ENCODE measurements at places on chromosomes 3 and 15.

GRCh38 chr3:140206196-140207040, 271.4 kb downstream of the CLSTN2 start:
- DNase-seq = peak; percentile 72

DNA sequence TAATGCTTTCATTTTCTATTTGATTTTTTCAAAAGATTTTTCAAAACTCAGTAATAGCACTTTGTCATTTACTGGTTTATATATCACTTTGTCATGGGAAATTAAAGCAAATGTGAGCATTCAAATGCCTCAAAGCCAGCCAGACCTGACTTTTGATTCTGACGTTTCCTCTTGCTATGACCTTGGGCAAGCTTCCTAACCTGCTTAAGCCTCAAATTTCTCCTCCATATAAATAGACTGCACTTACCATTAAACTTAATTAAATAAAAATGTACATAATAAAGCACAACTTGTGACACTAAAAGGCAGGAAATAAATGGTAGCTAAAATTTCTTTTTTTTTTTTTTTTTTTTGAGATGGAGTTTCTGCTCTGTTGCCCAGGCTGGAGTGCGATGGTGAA, 19.2 kb downstream of the MCF2L2 start:
- DNase-seq = no peak

DNA sequence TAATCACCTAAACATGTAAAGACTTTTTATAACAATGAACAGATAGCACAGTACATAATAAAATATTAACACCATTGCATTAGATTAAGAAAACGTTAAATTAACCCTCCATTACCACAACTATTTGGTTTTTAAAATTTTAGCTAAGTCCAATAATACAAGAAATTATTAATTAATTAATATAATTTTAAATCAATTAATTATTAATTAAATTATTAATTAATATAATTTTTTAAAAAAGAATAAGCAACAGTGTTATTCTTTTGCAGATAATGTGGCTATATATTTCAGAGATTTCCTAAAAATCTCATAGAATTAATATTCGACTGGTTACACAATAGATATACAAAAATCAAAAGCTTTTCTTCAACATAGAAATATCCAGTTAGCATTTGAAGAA, 82.5 kb downstream of the ECT2 start:
- DNase-seq = no peak

- no peak for DNase-seq
These were observed 188.7 kb upstream of the EIF1B start for GRCh38 chr3:40120806-40121205.

DNA sequence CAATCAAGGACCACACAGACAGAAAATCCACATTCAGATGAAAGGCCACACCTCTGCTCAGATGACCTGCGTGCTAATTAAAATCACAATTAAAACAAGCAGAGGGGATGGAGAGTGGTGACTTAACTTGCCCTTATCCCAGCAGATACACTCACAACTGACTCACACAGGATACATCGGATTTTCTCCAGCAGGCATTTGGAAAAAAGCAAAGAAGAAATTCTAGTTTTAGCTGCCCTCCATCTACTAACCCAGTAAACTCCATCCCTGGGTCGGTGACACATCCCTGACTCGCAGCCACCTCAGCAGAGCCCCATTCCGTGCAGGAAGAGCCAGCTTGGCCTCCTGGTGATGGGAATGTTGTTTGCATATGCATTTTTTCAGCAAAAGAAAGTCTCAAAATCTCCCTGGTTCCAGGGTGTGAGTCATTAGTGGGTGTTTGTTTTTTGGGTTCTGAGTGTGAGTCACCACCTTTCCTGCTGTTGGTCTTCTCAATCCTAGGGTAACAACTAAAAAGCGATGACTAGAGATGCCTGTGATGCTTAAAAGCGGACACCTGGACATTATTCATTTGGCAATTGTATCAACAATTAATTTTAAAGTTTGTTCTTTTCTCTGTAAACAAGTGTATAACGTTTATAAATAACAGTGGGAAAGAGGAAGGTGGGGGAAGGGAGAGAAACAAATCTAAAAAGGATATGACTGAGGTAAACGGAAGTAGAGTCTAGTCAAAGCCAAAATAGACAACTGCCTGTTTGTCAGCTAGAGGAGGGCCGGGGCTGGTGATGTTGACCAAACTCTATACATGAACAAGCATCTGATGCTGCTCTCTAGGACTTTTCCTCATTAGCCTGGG, 49.8 kb upstream of the SLC4A7 start:
- no peak for DNase-seq

- DNase-seq = no peak
These were observed 4.2 kb downstream of the LRRC2 start for GRCh38 chr3:46561951-46562350.

DNA sequence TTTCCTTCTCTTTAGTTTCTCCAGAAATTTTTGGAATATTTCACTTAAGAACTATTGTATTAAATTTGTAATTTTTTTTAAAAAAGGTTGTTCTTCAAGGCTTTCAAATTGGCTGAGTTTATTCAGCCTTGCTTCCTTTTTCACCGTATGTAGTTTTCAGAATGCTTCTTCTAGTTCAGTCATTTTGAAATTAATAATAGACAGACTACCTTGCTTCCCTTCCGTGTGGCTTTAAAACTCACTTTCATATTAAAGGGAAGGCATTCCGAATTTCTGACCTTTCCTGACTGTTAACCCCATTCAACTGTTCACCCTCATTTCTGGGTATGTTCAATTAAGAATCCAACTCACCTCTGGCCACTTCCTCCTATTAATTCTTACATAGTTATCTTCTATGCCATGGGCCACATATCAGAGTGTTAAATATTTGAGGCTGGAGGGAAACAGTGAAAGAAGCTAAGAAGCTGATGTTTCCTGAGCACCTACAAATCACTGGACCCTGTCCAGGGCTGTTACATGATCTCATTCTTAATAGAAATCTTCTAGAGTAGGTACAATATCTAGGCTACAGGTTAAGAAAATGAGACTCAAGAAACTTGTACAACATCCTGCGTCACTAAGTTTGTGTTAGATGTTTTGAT, 237.5 kb downstream of the P3H2 start:
- DNase-seq = no peak

GRCh38 chr3:120526011-120526870, 69.9 kb upstream of the NDUFB4 start:
- DNase-seq = no peak

- DNase-seq = no peak
These were observed 16.3 kb downstream of the IQCB1 start for GRCh38 chr3:121818578-121818977.

- DNase-seq = no peak
These were observed 99.8 kb downstream of the SLMAP start for GRCh38 chr3:57855943-57856342.

GRCh38 chr15:48657950-48658591, 12.6 kb upstream of the FBN1 start:
- DNase-seq = no peak

- no peak for DNase-seq
These were observed at the start of gene CDV3 for GRCh38 chr3:133573629-133574194. TSS of gene CDV3 (plus strand) at chr3:133573686. CDS start at chr3:133574045, 359 bp downstream.

DNA sequence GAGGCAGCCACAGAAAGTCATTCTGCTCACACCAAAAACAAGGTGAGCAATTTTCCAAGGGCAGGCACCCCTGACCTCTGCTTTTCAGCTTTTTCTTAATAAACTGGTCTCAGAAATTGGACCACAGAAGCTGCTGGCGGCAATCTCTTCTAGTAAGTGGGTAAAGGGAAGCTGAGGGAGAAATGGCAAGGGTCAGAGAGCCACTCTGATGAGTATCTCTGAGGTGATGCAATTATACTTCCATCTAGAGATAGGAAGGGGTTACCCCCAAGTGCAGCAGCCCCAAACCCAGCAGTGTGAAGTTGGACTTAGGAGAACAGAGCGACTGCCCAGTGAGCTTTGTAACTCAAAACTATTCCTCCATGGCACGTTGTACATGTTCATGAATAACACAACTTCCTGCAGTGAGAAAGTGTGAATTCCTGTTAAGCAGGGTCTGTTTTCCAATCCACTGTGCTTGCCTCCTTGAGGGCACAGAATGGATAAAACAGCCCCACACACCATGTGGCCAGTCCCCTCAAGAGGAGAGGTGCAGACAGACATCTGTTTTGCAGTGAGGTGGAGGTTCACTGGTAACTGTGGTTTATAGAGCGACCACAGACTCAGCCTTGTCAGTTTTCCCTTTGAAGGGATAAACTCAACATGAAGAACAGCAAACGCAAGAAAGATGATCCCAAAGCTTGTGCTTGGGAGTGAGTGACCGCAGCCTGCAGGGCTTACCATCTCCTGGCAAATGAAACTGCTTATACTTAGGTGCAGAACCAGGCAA, 683.4 kb upstream of the CFAP20DC start:
- no peak for DNase-seq

DNA sequence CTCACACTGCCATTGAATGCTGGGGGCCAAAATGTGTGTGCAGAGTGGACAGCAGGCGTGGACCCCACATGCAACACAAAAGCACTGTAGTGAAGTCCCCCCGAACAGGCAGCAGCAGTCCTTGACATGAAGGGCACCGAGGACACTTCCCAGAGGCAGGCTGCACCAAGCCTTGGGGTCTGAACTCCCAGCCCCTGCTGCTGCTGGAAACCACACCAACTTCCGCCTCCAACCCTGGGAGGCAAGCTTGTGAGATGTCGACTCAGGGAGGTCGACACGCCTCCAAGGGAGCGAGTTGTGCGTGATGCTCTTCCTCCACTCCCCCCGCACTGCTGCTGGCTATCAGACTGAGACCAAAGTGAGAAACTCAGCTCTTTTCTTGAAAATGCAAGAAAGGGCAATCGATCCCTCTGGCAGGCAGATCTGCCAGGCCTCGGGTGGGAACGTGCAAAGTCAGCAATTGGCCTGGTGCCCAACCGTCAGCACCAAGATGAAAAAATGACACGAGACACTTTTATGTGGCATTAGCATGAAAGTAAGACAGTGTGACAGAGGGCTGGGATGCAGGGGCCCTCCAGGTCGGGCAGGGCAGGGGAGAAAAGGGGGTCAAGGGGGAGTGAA, 43.6 kb downstream of the WHAMM start:
- no peak for DNase-seq

DNA sequence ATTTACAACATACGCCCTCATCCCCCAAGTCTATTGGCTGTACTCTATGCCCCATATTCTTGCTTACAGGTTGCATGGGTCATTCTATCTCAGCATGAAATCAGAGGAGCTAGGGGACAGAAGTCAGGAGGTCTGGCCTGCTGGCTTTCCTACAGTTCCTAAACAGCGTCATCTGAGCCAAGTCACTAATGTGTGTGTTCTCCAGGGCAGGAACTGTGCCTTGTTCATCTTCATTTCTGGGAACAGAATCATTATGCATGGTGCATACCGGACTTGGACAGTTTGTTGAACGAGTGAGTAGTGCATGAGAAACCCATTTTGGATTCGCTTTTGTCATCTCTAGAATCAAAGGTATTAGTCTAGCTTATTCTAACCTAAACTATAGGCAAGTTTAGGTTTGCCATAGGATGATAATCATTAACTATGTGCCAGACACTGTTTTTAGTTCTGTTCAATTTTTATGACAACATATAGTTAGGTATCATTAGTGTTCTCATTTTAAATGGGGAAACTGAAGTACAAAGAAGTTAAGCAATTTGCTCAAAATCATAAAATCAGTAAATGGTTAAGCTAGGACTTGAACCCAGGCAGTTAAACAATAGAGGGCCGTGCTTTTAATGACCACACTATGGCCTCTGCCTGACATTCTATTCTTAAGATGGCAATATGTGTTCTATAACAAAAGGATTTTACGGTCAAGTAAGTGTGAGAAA, 105.2 kb downstream of the FMN1 start:
- no peak for DNase-seq

DNA sequence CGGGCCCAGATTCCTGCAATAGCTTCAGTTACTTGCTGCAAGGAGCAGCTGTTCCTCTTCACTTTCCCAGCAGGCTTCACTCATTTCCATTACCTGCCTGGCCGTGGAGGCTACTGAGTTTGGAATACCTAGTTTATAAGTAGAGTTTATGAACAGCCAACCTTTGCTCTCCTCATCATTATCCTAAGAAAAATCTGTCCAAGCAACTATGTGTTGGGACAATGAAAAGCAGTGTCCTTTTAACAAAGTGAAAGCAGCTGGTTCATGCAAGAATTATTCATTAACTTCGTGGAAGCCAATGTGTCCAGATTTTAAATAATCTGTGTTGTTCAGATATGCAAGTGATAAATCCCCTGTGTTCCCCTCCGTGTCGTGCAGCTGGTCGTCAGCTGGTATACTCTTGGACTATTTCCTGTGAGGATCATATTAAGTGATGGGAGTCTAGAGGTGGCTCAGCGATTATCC, 39.3 kb upstream of the SSR3 start:
- no peak for DNase-seq

DNA sequence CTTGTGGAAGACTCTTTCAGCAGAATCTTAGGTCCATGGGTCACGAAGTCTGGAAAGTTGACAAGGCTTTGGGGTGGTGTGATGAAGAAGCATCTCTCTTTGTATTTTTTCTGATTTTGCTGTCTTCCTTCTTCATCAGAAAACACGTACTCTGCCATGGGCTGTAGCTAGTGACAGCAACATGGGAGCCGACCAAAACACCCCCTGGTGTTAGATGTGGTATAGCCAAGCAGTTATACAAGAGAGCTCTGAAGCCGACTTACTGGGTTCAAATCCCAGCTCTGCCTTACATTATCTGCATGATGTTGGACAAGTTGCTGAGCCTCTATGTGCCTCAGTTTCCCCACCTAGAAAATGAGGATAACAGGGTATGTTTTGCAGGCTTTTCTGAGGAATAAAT, 32.9 kb upstream of the LYZL4 start:
- DNase-seq = no peak

GRCh38 chr15:31474059-31474868, 147.6 kb downstream of the KLF13 start:
- DNase-seq = no peak

GRCh38 chr15:57069423-57069822, 151.0 kb downstream of the TCF12 start:
- DNase-seq = no peak

DNA sequence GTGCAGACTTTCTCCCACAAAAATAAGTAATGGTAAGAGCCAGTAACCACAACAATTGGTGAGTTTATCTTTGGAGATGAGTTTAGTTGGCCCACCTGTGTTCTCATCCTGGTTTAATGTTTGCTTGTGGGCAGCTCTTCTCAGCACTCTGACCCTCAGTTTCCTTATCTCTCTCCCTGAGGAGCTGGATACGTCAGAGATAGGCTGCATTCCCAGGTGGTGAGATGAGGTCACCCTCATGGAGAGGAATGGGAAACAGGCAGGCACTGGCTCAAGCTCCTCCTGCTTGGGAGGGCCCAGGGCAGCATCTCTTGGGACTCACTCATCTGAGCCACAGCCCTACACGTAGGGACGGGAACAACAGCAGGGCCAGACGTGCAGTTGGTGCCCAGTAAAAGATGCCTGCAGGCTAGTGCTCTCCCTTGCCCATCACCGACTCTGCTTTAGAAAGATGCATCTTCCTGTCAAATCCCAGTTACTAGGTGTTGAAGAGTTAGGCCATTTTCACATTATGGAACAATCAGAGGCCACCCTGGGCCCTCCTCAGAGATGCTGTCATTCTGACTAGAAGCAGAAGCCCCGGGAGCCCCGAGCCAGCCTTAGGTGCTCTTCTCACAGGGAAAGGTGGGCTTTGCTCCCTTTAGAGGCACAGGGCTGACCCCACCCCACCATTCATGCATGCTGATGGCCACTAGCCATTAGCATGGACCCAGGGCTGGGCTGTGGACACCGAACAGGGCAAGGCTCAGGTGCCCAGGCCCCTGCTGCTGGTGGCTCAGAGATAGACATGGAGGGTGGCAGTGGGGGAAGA, 59.7 kb downstream of the GRIP2 start:
- DNase-seq = no peak

GRCh38 chr3:1037631-1038030, 55.2 kb upstream of the CNTN6 start:
- no peak for DNase-seq

- no peak for DNase-seq
These were observed 253.9 kb upstream of the RBMS3 start for GRCh38 chr3:29026959-29027358.

GRCh38 chr15:89177633-89178306, 43.6 kb downstream of the RLBP1 start:
- no peak for DNase-seq
